Fibroblast of skin of scalp (primary cell): ENCODE measurements at places on chromosomes 13 and 19.

DNA sequence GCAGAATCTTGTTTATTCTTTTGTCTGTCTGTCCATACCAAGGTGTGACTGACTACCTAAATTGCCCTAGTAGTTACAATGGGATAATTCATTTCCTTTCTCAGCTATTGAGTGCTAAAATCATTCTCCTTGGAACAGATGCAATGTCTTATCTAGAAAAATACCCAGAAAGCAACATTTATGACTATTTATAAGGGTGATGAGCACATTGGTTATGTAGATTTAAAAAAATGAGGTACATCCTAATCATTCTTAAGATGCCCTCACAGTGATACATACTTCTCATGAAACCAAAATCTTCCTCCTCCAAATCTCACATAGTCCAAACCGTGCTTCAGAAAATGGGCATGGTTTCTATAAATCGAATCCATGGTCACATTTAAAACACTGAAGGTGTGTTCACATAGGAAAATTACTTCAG, 11.6 kb upstream of the UBE2L5 start:
- DNase-seq = peak; percentile 46

GRCh38 chr19:2478278-2478755, 2.4 kb downstream of the GADD45B start:
- peak; percentile 58 for DNase-seq

GRCh38 chr13:101830035-101830434, 377.6 kb downstream of the ITGBL1 start:
- no peak for DNase-seq

DNA sequence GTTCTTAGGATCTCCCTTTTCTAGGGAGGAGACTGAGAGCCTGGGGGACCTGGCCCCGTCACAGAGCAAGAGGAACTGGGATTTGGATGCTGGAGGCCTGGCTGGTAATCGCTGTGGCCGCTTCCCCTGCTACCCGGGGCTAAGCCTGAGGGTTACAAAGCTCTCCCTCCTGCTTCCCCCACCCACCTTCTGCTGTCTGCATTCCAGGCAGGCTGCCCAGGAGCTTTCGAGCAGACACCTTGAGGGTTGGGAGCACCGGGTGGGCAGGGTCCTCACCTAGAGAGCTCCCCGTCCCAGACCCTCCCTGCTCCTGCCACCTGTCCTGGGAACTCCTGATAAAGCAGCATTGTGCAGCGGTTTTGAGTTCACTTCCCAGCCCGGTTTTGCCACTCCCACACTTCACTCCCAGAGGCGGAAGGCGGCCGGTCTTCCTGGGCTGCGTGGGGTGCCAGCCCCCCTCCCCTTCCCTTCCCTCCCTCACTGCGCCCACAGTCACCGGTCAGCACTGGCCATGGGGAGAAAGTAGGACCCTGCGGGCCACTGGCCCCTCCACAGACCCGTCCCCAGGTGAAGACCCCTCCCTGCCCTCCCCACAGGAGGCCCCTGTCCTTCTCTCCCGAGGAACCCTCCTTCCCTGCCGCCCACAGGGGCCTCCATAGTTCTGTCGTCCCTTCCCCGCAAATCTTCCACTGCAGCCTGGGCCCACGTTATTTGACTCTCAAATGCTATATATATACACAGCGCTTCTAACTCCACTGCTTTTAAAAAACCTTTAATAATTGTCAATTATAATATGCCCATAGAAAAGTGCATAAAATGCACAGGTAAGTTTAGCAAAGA, 8.1 kb downstream of the PAK4 start:
- DNase-seq = no peak

DNA sequence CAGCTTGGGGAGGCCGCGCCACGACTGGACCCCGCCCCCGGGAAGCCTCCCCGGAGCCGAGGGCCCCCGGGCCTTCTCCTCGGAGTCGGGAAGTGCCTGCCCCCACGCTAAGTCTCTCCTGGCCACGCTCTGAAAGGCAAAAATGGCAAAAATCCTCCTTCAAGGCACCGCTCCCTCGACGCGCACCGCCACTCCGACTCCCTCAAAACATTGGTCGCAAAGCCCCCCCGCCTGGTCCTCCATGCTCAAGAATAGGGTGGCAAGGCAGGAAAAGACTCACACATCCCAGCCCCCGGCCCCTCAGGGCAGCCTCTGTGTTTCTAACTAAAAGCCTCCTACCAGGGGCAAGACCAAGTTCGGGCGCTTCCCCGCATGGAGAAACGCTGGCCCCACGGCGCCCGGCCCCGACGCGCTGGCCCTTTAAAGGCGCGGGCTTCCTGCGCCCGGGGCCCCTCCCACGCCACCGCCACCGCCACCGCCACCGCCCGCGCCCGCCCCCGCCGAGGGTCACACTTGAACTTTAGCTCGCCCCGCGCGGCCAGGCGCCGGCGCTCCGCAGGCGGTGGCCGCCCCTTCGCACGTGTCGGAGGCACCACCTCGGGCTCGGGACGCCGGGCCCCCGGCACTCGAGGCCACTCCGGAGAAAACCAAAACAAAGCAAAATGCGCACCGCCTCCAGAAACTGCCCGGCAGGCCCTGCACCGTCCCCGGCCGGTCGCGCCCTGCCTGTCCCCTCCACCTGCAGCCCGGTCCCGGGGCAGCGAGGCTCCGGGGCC, 1.9 kb downstream of the FOXO1 start:
- DNase-seq = no peak

GRCh38 chr13:105725887-105726286, 809.6 kb downstream of the EFNB2 start:
- DNase-seq = no peak

GRCh38 chr13:41520016-41520659, 62.8 kb downstream of the RGCC start:
- peak; percentile 36 for DNase-seq

- no peak for DNase-seq
Measured at GRCh38 chr13:50140581-50141374, 125.5 kb downstream of the KCNRG start.

GRCh38 chr19:33426621-33427361, 53.3 kb downstream of the CEBPG start:
- DNase-seq = no peak

- DNase-seq = no peak
Measured at GRCh38 chr19:17843292-17843827, 4.4 kb downstream of the JAK3 start.

GRCh38 chr13:101817898-101818297, 365.4 kb downstream of the ITGBL1 start:
- no peak for DNase-seq

DNA sequence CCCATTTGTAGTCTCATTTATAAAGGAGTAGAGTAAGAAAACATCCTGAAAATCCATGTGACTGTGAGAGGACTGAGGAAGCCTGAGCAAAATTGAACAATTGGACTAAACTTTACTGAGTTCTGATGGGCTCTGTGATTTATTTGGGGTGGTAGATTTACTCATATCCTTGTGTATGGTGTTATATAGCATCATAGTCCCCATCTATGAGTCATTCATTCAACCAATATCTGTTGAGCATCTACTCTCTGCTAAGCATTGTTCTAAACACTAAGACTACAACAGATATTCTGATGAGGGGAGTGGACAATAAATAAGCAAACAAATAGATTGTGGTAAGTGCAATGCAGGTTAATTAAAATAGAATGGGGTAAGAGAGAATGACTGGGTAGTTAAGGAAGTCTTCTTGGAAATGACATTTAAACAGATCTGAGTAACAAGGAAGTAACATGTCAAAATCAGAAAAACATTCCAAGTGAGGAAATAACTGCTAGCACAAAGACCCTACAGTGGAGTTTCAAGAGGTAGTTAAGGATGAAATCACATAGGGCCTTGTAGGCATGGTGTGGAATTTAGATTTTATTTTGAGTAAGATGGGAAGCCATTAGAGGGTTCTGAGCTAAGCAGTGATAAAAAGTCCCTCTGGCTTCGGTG, 36.3 kb upstream of the MLNR start:
- no peak for DNase-seq

DNA sequence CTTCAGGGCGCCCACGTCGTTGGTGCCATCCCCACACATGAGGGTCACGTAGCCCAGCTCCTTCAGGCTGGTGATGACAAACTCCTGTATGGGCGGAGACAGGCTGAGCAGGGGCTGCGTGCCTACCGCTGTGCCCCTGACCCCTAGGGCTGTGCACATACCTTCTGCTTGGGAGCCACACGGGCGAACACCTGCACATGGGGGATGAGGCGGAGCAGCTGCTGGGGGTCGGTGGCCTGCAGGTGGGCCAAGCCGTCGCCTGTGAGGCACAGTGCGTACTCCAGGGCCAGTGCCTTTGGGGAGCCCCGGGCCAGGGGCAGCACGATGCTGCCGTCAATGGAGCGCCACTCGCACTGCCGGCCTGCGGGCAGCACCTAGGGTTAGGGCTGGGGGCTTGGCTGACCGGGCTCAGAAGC, 6.1 kb upstream of the GMIP start:
- DNase-seq = no peak

- no peak for DNase-seq
Measured at GRCh38 chr19:52140032-52140710, 433 bp upstream of the ZNF616 start.

GRCh38 chr19:8696993-8697392, 1.6 kb downstream of the ACTL9 start:
- no peak for DNase-seq

DNA sequence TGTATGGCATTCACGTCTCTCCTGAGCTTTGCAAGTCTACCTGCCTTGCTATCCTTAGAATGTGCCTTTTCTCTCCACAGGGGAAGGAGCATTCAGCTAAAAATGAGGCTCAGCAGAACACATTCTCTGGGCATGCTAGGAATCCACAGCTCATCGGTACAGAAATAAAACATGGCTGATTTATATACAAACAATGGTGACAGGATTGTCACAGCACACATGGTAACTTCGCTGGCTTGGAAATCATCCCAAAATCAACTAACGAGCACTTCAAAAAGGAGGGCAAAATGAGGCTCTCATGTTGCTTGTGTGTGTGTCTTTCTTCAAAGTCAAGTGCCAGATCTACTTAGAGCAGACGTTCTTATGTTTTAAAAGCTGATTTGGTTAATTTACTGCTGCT, 373.0 kb downstream of the FGF14 start:
- DNase-seq = no peak

- DNase-seq = no peak
Measured at GRCh38 chr13:40200273-40200978, 466.0 kb downstream of the FOXO1 start.

DNA sequence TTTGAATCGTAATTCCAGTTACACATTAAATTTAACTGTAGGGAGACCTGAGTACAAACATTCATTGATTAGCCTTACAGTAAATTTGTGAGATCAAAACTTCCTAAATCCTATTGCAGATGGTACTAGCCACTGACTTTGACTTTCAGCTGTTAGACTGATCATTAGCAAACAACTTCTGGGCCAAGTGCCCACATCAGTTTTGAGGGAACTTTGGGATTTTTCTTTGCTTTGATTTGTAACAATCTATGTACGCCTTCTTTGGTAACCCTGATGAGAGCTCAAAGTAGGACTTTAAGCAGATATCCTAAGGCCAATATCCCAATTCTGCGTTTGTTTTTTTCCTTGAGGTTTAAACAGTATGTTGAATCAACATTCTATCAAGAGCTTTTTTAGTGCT, 131.5 kb downstream of the DLEU7 start:
- DNase-seq = no peak

DNA sequence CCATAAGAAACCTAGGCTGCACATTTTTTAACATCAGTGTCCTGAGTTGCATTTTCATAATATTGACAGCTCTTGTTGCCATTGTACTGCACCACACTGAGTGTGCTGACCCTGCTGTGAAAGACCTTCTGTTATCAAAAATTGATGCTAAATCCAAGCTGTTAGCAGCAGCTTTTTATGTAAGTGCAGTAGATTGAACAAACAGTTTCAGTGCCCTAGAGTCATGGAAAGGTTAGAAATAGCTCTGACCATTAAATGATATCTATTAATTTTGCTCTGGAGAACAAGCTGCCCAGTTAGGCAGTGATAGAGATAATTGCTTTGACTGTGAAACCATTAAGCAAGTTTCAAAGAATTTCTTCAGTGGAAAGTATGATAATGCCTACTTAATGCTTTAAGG, 1289.2 kb upstream of the PCDH20 start:
- no peak for DNase-seq

DNA sequence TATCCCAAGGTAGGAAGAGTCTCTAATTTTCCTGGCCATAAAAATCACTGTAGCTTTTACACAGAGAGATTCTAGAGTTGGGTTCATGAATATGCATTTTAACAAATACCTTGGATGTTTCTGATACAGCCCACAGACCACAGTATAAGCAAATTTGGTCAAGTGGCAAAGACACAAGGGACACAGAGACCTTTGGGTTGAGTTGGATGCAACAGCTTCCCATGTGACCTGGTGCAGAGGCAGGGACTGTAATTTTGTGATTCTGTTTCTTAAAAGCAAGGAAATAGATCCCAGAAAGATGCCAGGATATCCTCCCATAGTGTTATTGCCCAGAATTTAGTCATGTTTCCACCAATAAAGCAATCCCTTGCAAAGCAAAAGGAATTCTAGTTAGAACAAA, 27.0 kb downstream of the FPR3 start:
- no peak for DNase-seq

DNA sequence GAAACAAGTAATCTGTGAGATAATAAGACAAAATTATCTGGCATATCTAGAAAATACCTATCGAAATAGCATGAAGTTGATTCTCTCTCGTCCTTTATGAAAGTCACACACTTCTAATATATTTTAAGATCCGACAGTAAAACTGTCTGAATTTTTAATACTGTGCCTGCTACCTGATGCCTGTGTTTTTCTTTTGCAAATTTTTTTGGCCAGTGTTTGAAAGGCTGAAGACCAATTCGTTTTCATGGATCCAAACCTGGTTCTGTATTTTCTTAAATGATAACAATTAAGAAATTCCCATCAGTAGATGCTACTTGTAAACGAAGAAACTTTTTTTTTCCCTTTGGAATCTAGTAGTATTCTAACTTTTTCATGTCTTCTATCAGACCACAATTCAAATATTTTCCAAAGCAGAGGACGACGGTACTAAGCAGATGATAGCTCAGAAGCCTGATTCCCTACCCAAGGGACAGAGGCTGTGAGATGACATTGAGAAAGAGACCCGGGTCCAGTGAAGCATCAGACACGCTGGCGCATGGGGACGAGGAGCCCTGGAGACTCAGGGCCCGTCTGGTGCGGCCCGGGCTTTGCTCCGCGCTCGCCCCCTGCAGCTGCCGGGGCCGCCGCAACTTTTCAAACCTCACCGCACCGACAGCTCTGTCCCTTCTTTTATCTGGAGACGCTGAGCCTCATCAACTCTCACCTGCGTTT, 49.5 kb upstream of the PABPC3 start:
- DNase-seq = no peak

GRCh38 chr13:49297338-49297737, 49.6 kb downstream of the CDADC1 start:
- no peak for DNase-seq

- DNase-seq = no peak
Measured at GRCh38 chr13:110471156-110471832, 90.2 kb downstream of the RAB20 start.

GRCh38 chr19:3275583-3276340, 51.3 kb downstream of the CELF5 start:
- peak; percentile 82 for DNase-seq

GRCh38 chr19:18415178-18415867, 3.9 kb upstream of the SSBP4 start:
- DNase-seq = peak; percentile 86

GRCh38 chr13:94345374-94346195, 133.9 kb downstream of the DCT start:
- DNase-seq = peak; percentile 54
